ENCODE measurements at places on chromosomes 1 and 21.
A peak's percentile ranks its signal among the peaks of the same experiment; 100 is the strongest.

DNA sequence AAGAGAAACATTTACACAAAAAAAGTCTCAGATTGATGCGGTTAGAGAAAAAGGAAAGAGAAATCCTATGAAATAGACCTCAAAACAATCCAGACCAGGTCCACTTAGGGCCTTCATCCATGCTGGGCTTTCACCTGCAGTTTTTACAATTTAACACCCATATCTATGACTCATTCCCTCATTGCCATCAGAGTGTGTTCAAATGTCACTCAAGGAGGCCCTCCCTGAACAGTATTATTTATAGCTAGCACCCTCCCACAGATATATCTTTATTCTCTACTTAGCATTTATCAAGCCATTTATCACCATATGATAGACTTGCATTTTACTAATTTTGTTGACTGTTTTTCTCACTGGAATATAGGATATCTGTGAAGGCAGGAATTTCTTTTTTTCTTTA is 824 bp upstream of the KRTAP21-3 start:
- H3K27ac ChIP-seq, result no peak overlapping the region
- H3K4me3 ChIP-seq, result no peak overlapping the region
- no peaks in the 10 kb centered on the region for H3K27me3 ChIP-seq
- no peak for DNase-seq

DNA sequence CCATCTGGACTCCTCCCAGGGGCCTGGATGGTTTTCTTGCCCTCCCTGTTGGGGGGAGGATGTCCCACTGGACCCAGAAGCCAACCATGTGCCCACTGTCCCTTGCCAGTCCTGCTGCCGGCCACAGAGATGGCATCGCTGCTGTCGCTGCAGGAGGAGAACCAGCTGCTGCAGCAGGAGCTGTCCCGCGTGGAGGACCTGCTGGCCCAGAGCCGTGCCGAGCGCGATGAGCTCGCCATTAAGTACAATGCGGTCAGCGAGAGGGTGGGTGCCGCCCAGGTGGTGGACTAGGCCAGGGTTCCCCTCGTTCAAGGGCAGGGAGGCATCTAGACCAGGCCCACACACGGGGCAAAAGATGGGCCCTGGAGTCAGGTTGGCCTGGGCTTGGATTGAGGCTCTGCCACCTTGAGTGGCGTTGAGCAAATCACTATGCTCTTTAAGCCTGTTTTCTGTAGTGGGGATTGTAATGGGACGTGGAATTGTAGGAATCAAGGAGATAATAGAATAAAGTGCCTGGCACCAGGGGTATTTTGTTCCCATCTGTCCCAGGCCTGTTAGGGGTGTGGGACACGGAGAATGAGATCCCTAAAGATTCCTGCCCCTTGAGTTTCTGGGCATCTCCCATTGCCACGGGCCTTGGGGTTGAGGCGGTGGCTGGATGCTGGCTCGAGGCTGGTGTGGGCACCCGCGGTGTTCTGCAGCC is 2.6 kb downstream of the CROCC start:
- no peak overlapping the region for H3K4me3 ChIP-seq
- peaks cover 56% of the 10 kb centered on the region for H3K4me1 ChIP-seq
- H3K27ac ChIP-seq, result no peak overlapping the region

DNA sequence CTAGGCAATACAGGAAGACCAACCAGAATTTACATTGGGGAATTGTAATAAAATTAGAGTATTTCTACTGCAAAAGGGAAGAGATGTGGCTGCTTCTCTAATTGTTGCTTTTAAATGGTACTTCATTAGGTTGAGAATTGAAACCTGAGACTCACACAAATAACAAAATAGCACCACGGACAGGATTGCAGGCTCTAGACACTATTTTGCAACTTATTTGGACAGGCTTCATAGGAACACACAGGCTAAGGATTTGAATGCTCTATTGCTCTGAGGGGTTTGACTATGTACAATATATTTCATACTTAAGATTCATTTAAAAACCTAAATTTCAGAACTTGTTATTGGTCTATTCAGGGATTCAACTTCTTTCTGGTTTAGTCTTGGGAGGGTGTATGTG is 79.6 kb downstream of the ATP1B1 start:
- no peaks in the 10 kb centered on the region for H3K4me1 ChIP-seq
- no peaks in the 10 kb centered on the region for H3K27me3 ChIP-seq
- DNase-seq, result no peak
- H3K4me3 ChIP-seq, result no peak overlapping the region
- no peaks in the 10 kb centered on the region for H3K36me3 ChIP-seq

DNA sequence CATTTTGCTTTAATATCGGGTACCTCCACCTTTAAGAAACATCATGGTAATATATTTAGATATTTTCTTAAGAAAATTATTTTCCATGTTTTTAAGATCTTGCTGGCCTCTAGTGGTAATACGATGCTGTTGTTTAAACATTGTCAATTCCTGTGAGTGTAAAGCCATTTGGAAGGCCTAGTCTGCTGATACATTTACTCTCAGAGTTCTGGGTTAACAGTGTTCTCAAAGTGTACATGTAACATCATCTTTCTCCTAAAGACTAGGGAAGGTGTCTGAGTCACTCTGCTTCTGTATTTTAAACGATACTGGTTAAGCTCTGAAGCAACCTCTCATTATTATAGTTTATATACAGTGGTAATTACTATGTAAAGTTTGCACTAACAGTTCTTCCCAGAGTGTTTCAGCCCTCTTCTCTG is 189.1 kb downstream of the RASAL2 start:
- peaks cover 2% of the 10 kb centered on the region for H3K36me3 ChIP-seq
- no peaks in the 10 kb centered on the region for H3K4me1 ChIP-seq
- no peak overlapping the region for H3K27ac ChIP-seq
- DNase-seq, result no peak
- H3K27me3 ChIP-seq, result no peaks in the 10 kb centered on the region
- H3K4me3 ChIP-seq, result no peak overlapping the region

GRCh38 chr1:37373413-37373812 is 101.0 kb upstream of the ZC3H12A start:
- no peaks in the 10 kb centered on the region for H3K36me3 ChIP-seq
- H3K27me3 ChIP-seq, result peaks cover 25% of the 10 kb centered on the region
- no peaks in the 10 kb centered on the region for H3K4me1 ChIP-seq
- DNase-seq, result no peak

GRCh38 chr21:33268737-33269441 is 2.7 kb downstream of the IL10RB start:
- H3K27me3 ChIP-seq, result no peaks in the 10 kb centered on the region
- H3K27ac ChIP-seq, result peak overlapping the region; percentile 44
- H3K4me1 ChIP-seq, result peaks cover 50% of the 10 kb centered on the region

DNA sequence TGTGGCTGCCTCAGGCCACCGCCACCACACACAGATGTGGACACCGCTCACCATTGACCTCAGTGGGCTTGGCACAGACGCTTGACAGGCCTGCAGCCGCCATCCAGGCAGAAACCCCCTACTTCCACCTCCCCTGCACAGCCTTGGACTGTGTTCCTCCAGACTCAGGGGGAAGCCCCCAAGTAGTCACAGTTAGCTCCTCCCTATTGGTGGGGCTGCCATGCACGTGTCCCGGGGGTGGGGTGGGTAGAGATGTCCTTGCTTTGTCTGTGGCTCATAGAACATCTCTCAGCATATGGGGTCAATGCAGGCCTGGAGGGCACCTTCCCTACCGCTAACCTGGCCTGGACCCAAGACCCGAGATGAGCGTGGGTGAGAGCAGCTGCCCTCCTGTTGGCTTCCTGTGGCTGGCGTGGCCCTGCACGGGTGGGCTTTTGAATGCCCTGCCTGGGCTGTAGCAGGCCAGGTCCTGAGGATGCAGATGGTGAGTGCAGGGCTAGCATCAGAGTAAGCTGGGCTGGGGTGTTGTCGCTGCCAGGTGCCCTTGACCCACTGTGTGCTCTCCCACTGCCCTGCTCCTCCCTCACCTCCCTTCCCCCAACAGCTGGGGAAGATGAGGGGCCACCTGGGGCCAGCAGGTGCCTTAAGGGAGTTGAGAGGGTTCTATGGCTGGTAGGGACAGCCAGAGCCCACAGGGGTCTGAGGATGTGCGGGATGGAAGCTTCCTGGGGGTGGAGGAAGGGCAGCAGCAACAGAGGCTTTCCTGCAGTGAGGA is 6.2 kb downstream of the CROCC start:
- H3K27ac ChIP-seq, result no peak overlapping the region
- DNase-seq, result no peak
- peaks cover 15% of the 10 kb centered on the region for H3K36me3 ChIP-seq
- H3K4me3 ChIP-seq, result no peak overlapping the region
- H3K4me1 ChIP-seq, result peaks cover 19% of the 10 kb centered on the region

DNA sequence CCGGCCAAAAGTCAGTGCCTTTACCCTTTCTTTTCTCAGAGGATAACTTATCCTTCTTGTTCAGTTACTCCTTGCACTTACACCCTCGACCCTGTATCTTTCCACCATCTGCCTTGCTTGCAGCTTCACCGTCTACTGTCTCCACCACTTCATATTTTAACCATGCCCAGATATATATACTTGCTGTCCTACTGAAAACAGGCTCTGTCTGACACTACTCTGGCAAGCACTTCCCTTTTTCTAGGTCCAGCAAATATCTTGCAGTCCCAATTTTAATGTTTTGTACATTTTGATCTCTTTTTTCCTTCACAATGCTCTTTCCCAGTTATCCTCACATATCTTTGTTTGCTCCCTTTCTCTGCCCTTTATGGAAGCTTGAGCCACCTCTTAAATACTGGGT is 308.6 kb downstream of the TPR start:
- H3K27ac ChIP-seq, result no peak overlapping the region
- DNase-seq, result no peak
- no peaks in the 10 kb centered on the region for H3K27me3 ChIP-seq
- H3K4me1 ChIP-seq, result no peaks in the 10 kb centered on the region
- no peaks in the 10 kb centered on the region for H3K36me3 ChIP-seq
- H3K4me3 ChIP-seq, result no peak overlapping the region

GRCh38 chr1:169891539-169891885 is 2.2 kb downstream of the SCYL3 start:
- H3K4me1 ChIP-seq, result peaks cover 32% of the 10 kb centered on the region
- H3K4me3 ChIP-seq, result peak overlapping the region; percentile 89
- no peaks in the 10 kb centered on the region for H3K27me3 ChIP-seq
- DNase-seq, result no peak

DNA sequence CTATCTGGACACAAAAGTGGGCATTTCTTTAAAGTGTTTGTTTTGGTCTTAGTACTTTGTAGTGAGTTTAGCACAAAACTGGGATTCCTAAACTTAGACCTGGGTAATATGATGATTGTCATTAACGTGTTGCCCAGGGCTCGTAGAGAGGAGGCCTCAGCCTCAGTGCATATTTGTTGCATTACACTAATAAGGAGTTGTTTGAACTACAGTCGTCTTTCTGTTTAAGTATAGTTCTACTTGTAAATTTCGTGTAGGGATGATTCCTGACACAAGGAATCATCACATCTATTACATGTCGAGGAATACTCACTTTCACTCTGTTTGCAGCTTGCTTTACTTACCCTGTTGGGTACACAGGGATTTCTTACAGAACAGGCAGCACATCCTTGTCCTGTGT is 85.0 kb downstream of the PRDM2 start:
- no peak overlapping the region for H3K27ac ChIP-seq
- no peak for DNase-seq
- no peak overlapping the region for H3K4me3 ChIP-seq
- peaks cover 76% of the 10 kb centered on the region for H3K4me1 ChIP-seq

- peak; percentile 35 for DNase-seq
- H3K27ac ChIP-seq, result no peak overlapping the region
- H3K4me1 ChIP-seq, result no peaks in the 10 kb centered on the region
Observed at GRCh38 chr1:157369808-157370521, 182.3 kb downstream of the FCRL5 start.

DNA sequence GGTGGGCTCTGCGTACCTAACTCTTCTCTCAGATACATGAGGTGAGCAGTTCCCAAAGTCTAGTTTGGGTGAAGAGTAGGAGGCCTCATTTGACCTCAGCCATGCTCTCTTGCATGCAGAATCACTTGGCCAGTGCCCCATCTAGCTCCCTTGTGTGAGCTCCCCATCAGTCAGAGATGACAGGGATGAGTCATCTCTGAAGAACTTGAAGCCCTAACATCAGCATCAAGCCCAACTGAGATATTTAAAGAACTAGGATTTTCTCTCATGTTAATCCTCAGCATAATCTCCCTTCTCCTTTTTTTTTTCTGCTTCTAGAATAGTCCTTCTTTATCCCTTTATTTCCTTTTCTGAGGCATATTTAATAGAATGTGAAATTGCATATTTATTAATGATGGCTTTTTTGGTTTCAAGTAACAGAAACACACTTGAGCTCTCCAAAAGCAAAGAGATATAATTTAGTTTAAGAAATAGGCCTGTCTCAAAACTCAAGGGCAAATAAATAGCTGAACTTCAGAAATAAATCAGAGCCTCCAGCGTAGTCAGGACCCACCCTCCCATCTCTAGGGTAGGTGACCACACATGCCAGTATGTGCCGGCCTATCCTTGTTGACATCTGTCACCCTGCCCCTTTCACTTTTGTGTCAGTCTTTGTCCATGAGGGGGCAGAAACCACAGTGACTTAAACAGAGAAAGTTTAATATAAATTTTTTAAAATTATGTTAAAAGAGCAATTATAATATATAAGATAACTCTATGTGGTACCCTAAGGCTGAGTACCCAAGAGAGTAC is 112.3 kb downstream of the TSEN15 start:
- no peaks in the 10 kb centered on the region for H3K27me3 ChIP-seq
- no peaks in the 10 kb centered on the region for H3K4me1 ChIP-seq
- H3K4me3 ChIP-seq, result no peak overlapping the region

- DNase-seq, result no peak
- H3K36me3 ChIP-seq, result no peaks in the 10 kb centered on the region
- H3K27ac ChIP-seq, result no peak overlapping the region
- peaks cover 11% of the 10 kb centered on the region for H3K4me1 ChIP-seq
- no peaks in the 10 kb centered on the region for H3K27me3 ChIP-seq
Observed at GRCh38 chr1:159786966-159787365, 6.2 kb downstream of the DUSP23 start.

DNA sequence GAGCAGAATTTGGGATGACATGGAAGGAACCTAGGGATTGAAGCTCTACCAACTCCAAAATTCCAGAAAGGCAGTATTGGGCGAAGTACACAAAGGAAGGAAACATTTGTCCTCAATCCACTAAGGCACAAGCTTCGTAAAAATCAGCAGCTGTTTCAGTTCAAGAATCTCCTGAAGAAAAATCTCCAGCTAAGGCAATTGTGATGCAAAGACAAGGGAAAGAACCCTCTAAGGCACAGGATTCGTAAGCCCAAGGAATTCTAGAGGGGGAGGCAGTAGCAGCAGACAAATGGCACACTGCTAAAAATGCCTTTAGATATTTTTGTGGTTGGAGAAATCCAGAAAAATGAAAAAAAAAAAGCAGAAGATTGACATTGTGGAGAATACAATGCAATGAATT is 64.5 kb upstream of the PLPPR5 start:
- H3K27ac ChIP-seq, result no peak overlapping the region
- H3K36me3 ChIP-seq, result no peaks in the 10 kb centered on the region
- DNase-seq, result no peak
- peaks cover 1% of the 10 kb centered on the region for H3K27me3 ChIP-seq
- H3K4me3 ChIP-seq, result no peak overlapping the region

DNA sequence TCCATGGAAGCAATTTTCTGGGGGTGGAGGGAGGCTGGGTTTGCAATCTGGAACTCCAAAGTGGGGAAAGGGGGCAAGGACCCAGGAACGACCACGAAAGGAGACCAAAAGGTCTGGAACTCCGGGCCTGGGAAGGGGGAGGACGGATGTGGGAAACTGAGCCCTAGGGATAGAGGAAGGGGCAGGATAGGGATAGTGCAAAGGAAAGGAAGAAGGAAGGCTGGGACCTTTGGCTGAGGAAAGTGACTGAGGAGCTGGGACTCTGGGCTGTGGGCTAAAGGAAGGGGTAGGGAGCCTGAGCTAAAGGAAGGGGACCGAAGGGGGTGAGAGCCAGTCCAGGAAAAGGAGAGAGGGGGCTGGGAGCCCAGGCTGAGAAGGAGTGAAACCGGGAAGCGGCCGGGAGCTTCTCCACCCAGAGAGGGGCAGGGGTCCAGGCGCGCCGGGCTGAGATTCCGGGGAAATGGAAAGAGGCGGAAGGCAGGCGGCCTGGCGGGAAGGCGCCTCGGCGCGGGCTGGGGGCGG is 395 bp downstream of the SLC9A1 start:
- H3K27me3 ChIP-seq, result no peaks in the 10 kb centered on the region
- H3K27ac ChIP-seq, result peak overlapping the region; percentile 100
- peaks cover 20% of the 10 kb centered on the region for H3K36me3 ChIP-seq
- no peak for DNase-seq

All from effector memory CD8-positive, alpha-beta T cell (primary cell).